ENCODE measurements at places on chromosomes 12 and 14. TPM values are rescaled to one million over a fixed set of nuclear protein-coding genes. Genes with fewer than 3 reads are reported as not detected.

KRT79 gene
- not detected for polyA plus RNA-seq

GRCh38 chr12:21659383-21659782, 1.7 kb upstream of the LDHB start:
- no peak for DNase-seq

HCAR2 gene
- 0.05 TPM for polyA plus RNA-seq

DNA sequence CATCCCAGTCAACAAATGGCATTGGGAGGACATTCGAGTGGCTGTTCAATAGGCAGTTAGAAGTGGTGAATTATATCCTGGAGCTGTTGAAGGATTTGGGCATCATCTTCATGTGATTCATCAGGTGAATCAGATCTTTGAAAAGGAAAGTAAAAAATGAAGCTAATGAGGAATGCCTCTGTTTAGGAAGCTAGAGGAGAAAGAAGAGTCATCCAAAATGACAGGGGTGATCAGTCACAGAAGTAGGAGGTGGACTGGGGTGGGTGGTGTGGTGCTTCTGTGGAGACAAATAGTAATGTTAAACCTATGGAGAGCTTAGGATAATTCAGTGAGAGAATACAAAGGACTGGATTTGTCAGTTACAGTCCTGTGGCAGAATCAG, 32.7 kb downstream of the DIP2B start:
- no peak for DNase-seq

- DNase-seq: no peak
These were observed 295.7 kb upstream of the RTL1 start for GRCh38 chr14:101199028-101199770.

- no peak for DNase-seq
These were observed 979.4 kb downstream of the GALC start for GRCh38 chr14:87013583-87013982.

GRCh38 chr14:65243766-65244442, 141.6 kb upstream of the MAX start:
- no peak for DNase-seq

DNA sequence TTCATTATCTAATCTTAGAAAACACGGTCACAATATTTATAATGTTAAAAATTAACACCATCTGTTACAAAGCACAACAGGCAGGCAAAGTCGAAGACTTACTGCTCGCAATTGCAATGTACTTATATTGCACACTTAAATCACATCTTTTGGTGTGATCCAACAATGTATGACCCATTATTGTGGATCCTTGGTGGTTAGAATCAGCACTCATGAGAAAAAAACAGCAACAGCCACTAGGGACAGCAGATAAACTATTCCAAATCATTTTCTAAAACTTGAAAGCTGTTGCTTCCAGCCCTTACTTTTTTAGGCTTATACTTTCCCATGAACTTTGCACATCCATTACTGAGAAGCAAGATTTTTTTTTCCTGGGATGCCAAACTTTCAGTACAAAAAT, 20.4 kb downstream of the COX16 start:
- DNase-seq: no peak

GRCh38 chr12:107178776-107179175, 85.4 kb upstream of the CRY1 start:
- DNase-seq: no peak

NEMP1 gene
- polyA plus RNA-seq: 1.1 TPM

GRCh38 chr12:91311081-91311480, 128.5 kb upstream of the DCN start:
- no peak for DNase-seq

- DNase-seq: no peak
These were observed 44.5 kb downstream of the SLC38A1 start for GRCh38 chr12:46224386-46224785.

GRCh38 chr12:57171668-57172067, 24.2 kb upstream of the LRP1-AS start:
- DNase-seq: no peak

GRCh38 chr12:113075137-113075683, 18.7 kb downstream of the DTX1 start:
- DNase-seq: no peak

DNA sequence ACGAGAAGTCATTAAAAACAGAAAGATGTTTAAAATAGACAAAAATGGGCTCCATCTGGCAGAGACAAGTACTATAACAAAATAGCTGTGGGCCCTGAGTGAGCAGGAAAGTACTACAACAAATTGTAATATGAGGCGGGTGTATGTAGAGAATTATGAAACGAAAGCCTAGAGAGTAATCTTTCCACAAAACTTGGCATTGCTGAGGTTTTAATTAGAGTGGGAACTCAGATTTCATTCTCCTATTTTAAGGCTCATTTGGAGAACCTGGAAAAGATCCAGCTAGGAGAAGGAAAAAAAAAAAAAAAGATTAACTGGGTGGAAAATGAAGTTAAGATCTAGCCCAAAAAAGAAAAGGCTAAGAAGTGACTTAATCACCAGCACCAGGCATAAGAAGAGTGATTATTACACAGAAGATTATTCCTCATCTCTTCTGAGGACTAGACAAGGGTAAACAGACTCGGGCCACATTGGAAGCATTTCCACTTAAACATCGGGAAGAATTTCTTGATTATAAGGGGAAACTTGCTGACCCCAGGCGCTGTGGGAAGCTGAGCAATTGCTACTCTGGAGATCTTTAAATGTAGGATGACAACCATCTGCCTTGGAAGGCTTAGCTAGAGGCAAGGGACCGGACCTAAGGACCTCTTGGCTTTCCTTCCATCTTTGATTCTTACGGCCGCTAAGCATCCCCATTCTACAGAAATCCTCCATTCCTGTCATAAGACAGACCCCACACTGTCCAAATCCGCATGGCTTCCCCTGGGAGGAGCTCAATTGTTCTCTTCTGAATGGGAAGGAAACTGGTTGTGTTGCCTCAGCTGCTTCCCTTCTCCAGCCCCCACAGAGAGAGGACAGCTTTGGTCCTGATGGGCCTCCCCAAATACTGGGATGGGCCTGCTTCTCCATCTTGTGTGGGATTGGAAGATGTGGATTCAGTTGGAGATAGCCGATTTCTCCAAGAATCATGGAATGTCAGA, 40.6 kb downstream of the IGF1 start:
- no peak for DNase-seq

GRCh38 chr12:121005346-121005815, 10.9 kb downstream of the C12orf43 start:
- DNase-seq: no peak

- no peak for DNase-seq
These were observed 340.2 kb downstream of the AEBP2 start for GRCh38 chr12:19779395-19780056.

CISTR gene
- polyA plus RNA-seq: not detected

CCDC196 gene
- 1.2 TPM for polyA plus RNA-seq

DNA sequence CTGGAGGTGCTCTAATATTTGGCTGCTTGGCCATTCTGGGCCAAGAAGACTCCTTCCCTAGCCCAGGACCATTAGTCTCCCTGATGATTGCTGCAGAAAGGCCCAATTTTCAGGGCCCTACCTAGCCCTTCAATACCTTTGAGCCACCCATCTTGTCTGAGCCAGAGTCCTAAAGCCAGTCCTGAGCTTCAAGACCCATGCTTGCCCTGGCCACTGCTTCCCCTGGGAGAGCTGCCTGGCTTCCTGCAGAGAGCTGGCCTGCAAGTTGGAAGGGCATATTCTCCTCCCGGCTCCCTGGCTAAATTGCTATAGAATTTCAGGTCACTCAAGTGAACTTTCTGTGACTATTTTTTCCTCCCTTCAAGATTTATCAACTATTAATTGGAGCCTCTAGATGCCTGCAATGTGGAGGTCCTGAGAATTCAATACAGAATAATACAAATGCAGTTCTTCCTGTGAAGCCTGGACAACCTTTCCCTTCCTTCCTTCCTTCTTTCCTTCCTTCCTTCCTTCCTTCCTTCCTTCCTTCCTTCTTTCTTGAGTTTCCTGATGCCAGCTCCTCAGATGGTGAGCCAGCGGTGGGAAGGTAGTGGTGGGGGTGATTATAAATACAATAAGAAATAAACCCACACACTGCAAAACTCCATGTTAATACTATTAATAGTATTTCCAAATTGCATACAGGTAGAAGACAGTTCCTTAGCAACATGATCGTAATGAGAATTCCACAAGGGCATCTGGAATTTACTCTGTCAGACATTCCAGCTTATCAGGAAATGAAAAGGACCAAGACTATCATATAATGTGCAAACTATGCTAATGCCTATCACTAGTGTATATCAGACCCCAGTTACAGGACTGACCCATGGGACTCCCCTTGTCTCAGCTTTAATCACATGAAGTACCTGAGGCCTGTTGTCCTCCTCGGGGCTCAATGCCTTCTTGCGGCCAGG, 108.1 kb downstream of the ZFP36L1 start:
- no peak for DNase-seq

GRCh38 chr12:106417926-106418910, 60.7 kb downstream of the POLR3B start:
- no peak for DNase-seq

DNA sequence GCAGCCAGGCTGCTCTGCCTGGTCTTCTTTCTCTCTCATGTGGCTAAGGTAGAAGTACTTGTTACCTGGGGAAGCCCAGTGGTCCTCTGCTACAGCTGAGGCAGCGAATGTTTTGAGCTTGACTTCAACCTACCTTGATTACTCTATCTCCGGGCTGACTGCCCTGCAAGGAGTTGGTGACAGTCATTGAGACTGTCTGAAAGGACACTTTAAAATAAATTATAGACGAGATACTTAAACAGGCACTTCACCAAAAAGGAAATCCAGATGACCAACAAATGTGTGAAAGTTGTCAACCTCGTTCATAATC, 474 bp upstream of the CIT start:
- no peak for DNase-seq

HIP1R gene
- polyA plus RNA-seq: 206 TPM

NYNRIN gene
- polyA plus RNA-seq: 5.6 TPM

- no peak for DNase-seq
These were observed 173.8 kb upstream of the DCN start for GRCh38 chr12:91356405-91356804.

- DNase-seq: no peak
These were observed 9.7 kb upstream of the HCAR1 start for GRCh38 chr12:122740351-122740750.

DNA sequence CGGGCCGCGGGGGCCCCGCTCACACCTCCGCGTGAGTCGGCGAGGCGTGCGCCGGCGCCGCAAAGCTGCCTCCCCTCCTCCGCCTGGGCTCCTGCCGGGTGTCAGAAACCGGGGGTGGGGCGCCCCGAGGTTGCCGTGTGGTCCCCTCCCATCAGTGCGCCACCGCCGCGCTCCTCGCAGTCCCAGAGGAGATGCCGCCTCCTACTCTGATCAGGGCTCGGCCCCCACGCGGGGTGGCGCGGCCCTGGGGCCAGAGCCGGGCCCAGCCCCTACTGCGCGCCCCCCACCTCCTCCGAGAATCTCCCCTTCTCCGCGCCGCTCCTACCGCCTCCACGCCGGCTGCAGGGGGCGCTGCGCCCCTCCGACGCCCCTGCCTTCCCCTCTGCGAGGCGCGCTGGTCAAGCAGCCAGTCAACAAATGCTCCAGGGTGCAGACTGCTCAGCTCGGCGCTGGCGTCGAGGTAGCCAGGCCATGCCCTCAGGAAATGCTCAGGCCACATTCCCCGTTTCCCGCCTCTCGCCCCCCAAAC, 467 bp upstream of the JAG2 start:
- DNase-seq: no peak

Measured in pancreas (tissue), 10 donors.